ENCODE measurements at places on chromosomes 5 and 9.

DNA sequence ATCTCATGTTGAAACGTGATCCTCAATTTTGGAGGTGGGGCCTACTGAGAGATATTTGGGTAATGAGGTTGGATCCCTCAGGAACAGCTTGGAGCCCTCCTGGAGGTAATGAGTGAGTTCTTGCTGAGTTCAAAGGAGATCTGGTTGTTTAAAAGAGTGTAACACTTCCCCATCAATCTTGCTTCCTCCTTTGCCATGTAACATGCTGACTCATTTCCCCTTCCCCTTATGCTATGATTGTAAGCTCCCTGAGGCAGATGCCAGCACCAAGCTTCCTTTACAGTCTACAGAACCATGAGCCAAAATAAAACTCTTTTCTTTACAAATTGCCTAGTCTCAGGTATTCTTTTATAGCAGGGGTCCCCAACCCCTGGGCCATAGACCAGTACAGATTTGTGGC is 352.3 kb downstream of the SLCO4C1 start:
- DNase-seq, result no peak

GRCh38 chr5:35794684-35795375 is 61.9 kb upstream of the IL7R start:
- no peak for DNase-seq

- no peak for DNase-seq
Observed at GRCh38 chr9:36870960-36871359, 163.1 kb downstream of the PAX5 start.

DNA sequence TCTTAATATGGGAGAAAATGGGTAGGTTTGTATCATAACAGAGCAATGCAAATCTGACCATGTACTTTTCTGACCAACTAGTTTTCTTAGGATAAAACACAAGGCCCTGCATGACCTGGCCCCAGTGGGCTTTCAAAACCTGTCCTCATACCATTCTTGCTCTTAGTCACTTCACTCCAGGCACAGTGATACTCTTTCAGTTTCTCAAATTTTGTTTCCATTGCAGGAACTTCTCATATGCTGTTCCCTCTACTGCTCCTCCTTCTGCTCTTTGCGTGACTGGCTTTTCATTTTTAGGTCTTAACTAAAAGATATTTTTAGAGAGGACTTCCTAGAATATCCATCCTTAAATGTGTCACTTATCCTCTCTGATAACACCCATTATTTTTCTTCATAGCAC is 112.4 kb downstream of the INIP start:
- DNase-seq, result no peak

DNA sequence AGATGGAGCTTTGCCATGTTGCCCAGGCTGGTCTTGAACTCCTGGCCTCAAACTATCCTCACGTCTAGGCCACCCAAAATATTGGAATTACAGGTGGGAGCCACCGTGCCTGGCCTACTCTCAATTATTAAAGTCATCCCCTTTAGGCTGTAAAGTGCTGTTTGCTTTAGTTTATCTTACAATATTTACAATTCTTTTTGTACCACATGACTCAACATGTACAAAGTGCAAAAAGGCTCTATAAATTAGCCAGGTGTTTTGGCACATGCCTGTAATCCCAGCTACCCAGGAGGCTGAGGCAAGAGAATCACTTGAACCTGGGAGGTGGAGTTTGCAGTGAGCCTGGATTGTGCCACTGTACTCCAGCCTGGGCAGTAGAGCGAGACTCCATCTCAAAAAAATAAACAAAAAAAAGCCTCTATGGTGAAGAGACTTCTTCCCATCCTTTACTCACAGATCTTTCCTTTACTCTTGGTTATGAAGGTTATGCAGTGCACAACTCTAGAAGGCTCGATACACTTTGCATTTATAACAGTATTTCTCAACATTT is 28.5 kb upstream of the MLLT3 start:
- DNase-seq, result no peak
